ENCODE measurements at places on chromosomes 13 and 19. TPM values are rescaled to one million over a fixed set of nuclear protein-coding genes. Genes with fewer than 3 reads are reported as not detected.

GRCh38 chr19:33464733-33465115 is 56.9 kb downstream of the PEPD start:
- no peak for DNase-seq

LILRB3 gene
- not detected for total RNA-seq

FAM83E gene
- not detected for total RNA-seq

PCDH20 gene
- not detected for total RNA-seq

GRIN3B gene
- total RNA-seq: 0.38 TPM

DNA sequence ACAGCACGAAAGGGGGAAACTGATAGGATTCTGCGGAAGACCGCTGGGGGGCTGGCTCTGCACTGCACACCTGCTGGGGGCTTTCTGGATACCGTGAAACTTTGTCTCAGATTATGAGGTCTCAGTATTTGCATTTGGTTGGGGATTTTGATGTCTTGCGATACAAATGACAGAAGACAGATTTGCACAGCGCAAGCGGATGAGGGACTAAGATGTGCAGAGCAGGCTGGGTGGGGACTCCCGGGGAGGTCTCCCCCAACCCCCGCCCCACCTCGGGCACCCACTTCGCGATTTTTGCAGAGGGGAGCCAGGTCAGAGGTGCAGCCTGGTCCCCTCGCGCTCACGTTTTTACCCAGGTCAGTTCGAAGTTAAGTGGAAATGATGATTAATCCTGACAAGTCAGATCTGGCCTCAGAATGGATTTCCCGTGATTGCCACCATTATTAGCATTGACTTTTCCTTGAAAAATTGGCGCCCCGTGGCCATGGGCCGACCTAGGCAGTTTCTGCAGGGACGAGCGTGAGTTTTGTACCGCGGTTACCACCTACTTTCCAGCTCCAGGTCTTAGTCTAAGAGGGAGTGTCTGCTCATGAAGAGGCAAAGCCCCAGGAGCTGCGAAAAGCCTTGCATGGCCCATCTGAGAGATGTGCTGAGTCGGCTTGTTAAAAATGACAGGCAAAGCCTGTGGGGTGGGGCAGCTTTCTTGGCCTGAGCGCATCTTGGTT is 1.3 kb upstream of the GJB2 start:
- DNase-seq: no peak

- no peak for DNase-seq
These were observed 281.3 kb downstream of the KLF5 start for GRCh38 chr13:73340069-73340468.

CRLF1 gene
- total RNA-seq: 29.3 TPM

DNA sequence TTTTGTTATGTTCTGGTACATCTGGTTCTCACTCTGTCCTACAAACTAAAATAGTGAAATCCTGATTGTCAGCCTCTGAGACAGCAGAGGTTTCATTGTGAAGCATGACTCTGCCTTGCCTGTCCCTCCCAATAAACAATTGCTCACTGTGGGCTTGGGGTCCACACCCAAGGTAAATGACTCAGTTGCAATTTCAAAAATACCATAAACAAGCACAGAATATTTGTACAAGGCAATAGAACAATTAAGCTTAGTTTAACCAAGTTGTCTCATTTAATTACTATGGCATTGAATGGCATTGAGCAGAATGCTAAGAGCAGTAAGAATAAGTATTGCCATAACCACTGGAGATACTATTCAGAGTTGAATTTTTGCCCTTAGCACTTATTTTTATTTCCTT is 353.6 kb downstream of the SPRY2 start:
- DNase-seq: no peak

PSG6 gene
- not detected for total RNA-seq

GRCh38 chr13:53545340-53545941 is 516.8 kb downstream of the OLFM4 start:
- DNase-seq: no peak

DNA sequence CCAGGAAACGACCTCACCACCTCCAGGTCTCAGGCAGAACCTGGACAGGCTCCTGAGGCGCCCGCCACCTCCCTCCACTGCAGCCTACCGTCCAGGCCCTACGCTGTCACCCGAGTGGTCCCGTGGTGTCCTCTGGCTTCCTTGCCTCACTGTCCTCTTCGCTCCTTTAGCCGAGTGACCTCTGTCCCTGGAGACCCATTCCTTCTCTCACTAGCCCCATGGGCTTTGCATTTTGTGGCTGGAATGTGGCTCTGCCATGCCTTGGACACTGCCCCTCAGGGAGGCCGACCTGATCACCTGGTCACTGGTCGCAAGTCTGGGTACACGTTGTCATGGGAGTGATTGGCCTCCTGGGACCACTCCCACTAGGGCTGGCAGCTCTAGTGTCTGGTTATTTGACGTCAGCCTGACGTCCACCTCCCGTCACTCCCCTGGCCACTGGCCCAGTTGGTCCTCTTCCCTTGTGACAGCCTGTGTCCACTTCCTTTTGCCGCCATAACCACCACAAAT is 17.9 kb downstream of the SLC25A42 start:
- DNase-seq: no peak

- DNase-seq: no peak
These were observed 692 bp upstream of the ZNF580 start for GRCh38 chr19:55640043-55640576.

ZNF773 gene
- 4.2 TPM for total RNA-seq

PSG2 gene
- total RNA-seq: 0.19 TPM

RXFP2 gene
- not detected for total RNA-seq

DNA sequence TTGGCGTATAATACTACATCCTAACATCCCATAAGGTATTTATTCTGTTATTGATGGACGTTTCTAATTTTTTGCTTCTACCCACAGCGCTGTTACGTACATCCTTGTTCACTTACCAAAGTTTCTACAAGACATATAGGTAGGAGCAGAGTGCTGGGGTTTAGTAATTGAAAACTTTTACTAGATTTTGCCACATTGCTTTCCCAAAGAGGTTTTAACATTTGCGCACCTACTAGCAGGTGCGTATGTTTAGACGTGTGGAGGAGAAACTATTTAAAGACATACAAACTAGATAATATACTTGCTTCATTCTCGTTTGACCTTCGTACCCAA is 559 bp upstream of the RPL21 start:
- no peak for DNase-seq

Data from A172 (cell line).